ENCODE measurements at places on chromosomes 1 and 21.

GRCh38 chr1:14262637-14263036, 335.8 kb upstream of the KAZN start:
- DNase-seq: no peak

- no peak for DNase-seq
These were observed 40.1 kb upstream of the MYSM1 start for GRCh38 chr1:58739856-58740466.

DNA sequence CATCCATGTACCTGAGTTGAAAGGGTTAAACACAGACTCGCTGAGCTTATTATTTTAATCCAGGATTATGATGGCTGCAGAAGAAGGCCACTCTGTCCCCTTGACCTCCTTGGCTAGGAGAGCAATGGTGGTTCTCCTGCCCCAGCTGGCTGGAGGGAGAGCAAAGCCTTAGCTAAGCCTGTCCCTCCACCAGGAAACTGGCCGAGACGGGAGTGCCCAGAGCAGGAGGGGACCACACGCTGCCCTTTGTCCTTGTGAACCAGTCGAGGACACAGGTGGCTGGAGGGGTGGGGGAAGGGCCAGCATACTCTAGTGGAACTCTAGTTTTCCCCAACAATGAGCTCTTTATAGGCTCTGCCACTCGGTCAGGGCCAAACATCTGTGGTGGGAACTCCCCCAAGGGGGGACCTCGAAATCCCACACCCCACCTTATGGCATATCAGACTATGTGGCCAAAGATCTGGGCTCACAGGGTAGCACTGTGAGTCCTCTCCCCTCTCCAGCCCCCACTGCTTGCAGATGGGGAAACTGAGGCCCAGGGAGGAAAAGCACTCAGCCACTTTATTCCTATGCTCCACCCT, 12.9 kb downstream of the KIAA1614 start:
- no peak for DNase-seq

DNA sequence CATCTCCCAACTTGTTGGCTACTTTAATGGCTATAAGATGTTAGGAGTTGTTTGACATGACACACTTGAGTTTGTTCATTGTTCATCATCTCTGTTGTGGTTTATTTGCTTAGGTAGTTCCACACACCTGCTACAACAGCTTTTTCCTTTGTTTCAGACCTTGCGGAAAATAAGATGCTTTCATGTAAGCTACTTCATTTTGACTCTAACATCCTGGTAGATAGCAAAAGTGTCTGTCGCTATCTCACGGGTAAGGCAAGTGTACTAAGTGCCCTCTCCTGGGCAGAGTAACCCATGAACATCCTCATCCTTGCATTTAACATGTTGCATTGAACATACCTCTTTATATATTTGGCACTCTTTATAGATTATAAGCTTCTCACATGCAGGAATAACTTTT, 1.6 kb upstream of the OR10T2 start:
- no peak for DNase-seq

DNA sequence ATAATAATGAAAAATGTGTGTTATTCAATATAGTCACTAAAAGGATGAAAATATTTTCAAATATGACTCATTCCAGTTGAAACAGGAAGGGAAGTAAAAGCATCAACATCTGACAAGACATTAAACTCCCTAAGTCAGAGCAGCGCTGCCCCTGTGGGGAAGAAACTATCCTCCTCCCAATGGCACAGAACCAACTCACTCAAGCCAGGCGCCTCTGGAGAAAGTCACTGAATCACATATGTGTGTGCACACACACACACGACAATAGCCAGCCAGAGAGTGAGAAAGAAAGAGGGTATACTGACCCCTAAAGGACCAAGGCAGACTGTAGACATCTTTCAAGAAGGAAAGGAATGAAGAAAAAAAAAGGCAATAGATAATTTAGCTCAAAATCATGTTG, 126.9 kb downstream of the SETD4 start:
- no peak for DNase-seq

DNA sequence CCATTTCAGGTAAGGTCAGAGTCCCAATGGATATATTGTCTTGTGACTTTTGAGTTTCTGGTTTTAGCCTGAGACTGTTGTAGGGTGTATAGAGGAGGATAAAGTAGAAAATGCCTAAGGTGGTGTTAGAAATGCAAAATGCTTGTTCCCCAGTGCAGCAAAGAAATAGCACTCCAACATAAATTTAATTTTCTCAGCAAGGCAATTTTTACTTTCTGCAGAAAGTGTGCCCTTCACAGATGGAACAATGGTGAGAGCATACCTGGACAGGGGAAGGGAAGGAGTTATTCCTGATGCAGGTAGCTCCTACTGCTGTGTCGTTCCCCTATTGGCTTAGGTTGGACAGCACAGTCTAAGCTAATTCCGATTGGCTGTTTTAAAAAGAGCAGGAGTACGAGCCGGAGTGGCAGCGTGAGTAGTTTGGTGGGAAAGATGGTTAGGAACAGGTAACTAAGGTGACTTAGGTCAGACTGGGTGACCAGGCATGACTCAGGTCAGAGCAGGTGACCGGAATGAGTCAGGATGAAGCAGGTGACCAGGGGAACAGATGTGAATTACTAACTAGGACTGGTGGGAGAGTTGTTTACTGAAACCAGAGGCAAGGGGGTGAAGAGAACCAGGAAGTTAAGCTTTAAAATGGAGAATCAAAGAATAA, 21.5 kb downstream of the SPATA45 start:
- DNase-seq: no peak
